ENCODE measurements at places on chromosomes 3 and 15. TPM values are rescaled to one million over a fixed set of nuclear protein-coding genes. Genes with fewer than 3 reads are reported as not detected.

The GXYLT2 gene
- total RNA-seq = 2.2 TPM

The GASK1A gene
- total RNA-seq = 2.9 TPM

The NUP210 gene
- 14.9 TPM for total RNA-seq

The TMEM212 gene
- total RNA-seq = not detected

The MYRIP gene
- total RNA-seq = 1.2 TPM

The FMN1 gene
- 4.6 TPM for total RNA-seq

The TIMP4 gene
- 1.2 TPM for total RNA-seq
